ENCODE measurements at places on chromosomes 4 and X. TPM values are rescaled to one million over a fixed set of nuclear protein-coding genes. Genes with fewer than 3 reads are reported as not detected.

DNA sequence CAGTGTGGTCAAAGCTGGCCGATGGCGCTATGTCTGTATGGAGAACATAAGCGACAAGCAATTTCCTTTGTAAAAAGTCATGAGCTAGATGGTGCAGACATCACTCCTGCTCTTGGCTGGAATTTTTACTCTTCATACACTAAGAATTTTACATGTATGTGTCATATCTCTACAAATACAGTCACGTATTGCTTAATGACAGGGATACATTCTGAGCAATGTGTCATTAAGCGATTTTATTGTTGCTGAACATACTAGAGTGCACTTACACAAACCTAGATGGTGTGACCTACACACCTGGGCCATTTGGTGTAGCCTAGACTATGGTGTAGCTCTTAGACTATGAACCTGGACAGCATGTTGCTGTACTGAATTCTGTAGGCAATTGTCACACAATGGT lies 185.4 kb downstream of the SOWAHB start:
- DNase-seq: no peak

ZNF630 gene
- 1.5 TPM for polyA plus RNA-seq

- DNase-seq: no peak
These were observed 504.2 kb upstream of the IGFBP7 start for GRCh38 chr4:57614257-57614932.

GRCh38 chr4:53920116-53920515 lies 144.3 kb downstream of the CHIC2 start:
- no peak for DNase-seq

DNA sequence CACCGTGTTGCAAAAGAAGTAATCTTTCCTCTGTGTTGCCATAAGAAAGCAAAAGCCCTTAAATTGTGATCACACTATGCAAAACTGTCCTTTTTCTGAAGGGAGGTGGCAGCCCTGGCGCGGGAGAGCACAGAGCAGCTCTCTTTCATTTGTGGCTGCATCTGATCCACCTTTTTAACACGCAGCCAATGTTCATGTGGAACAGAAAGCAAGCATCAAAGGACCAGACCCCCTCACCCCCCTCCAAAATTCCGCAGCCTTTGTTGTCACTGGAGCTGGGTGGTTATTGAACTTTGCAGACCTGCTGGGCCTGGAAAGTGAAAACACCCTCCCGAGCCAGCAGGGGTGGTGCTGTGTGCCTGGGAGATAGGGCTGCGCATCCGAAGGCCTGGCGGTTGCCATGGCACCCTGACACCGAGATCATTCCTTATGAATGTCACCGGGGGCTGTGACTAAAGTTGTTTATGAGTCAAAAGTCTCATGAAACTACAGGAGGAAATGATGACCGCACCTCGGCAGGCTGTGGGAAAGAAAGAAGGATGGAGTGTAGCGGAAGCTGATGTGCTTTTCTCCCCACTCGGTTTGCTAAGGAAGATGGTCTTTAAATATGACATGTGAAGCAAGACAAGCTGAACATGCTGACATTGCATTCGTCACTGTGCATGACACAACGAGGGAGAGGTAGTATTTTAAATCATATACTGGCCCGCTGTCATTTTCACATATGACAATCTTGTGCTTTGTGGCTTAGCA lies 367.4 kb downstream of the UNC5C start:
- no peak for DNase-seq

SMIM20 gene
- polyA plus RNA-seq: 40.8 TPM

GRCh38 chr4:128847082-128847724 lies 37.7 kb downstream of the JADE1 start:
- DNase-seq: no peak

DNA sequence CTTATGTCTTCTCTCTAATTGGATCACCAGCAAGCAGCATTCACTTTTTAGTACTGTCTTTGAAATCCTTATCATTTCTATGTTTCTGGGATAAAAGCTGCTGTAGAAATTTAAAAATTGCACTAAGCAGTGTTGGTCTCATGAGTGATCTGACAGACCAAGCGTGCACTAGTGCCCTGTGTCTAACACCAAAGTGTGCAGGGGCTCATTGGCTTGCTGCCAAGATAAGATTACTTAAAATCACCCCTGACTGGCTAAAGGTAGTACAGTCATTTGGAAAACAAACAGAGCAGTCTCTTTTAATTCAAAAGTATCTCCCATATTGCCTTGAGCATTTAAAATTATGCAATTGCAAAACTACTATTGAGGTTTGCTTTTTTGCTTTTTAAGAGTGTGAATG lies 304.6 kb downstream of the ARAP2 start:
- DNase-seq: no peak

GRCh38 chr4:75135068-75135825 lies 202.3 kb downstream of the PARM1 start:
- no peak for DNase-seq

RAB40AL gene
- 0.58 TPM for polyA plus RNA-seq

- no peak for DNase-seq
These were observed 70.5 kb downstream of the SOX3 start for GRCh38 chrX:140434347-140434746.

BCLAF3 gene
- 6.0 TPM for polyA plus RNA-seq

- no peak for DNase-seq
These were observed 1.2 kb upstream of the ELF4 start for GRCh38 chrX:130111220-130112154.

GRCh38 chr4:103168993-103169392 lies 29.1 kb downstream of the CENPE start:
- DNase-seq: no peak

IQCM gene
- not detected for polyA plus RNA-seq

FAM53A gene
- 6.8 TPM for polyA plus RNA-seq

TTC29 gene
- 0.66 TPM for polyA plus RNA-seq

GRCh38 chr4:102416765-102417164 lies 71.5 kb upstream of the SLC39A8 start:
- no peak for DNase-seq

PDZD4 gene
- 1.4 TPM for polyA plus RNA-seq
